ENCODE measurements at places on chromosomes 6 and 20.

DNA sequence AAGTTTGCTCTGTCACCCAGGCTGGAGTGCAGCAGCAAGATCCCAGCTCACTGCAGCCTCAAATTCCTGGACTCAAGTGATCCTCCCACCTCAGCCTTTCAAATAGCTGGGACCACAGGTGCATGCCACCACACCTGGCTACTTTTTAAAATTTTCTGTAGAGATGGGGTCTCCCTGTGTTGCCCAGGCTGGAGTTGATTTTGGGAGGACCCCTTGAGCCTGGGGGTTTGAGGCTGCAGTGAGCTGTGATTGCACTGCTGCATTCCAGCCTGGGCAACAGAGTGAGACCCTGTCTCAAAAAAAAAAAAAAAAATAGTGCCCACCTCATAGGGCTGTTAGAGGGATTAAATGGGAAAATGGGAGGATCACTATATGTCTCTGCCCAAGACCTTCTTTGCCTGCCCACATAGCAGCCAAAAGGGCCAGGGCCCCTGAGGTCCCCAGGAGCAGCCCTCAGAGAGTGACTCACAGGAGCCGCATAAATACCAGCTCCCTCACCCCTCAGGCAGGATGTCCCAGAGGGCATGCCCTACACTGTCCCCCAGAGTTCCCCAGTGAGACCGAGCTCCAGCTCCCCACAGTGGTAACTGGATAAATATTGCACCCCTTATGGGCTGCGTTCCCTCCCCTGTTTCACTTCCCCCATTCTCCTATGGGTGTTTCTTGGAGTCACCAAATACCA lies 11.7 kb upstream of the MDGA1 start:
- DNase-seq = no peak

DNA sequence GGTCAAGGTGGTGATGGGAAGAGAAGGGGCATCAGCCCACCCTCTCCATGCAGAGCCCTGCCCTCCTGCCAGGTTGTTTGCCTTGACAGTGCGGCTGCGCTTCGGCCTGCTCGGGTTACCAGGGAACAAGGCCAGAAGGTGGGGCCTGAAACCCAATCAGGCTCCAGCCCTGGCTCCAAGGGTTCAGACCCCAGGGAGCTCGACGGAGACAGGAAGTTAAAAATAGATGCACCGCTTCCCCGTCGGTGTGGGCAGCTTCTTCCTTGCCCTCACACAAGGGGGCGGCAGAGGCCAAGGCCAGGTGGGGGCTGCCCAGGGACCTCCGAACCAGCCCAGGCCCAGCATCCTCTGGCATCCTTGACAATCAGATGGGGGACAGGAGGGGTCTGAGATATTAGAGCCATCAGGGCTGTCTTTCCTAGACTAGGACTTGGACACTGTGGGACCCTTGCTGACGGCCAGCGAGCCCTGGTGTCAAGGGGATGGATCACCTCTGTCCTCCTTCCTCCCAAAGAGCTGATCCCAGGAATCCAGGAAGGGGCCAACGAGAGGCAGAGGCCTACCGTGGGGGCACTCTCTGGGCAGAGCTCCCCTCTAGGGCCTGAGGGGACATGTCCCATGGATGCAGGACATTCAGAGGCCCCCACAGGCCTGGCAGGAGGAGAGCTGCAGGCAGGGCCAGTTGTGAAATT lies 65.2 kb downstream of the RIPOR3 start:
- peak; percentile 46 for DNase-seq

DNA sequence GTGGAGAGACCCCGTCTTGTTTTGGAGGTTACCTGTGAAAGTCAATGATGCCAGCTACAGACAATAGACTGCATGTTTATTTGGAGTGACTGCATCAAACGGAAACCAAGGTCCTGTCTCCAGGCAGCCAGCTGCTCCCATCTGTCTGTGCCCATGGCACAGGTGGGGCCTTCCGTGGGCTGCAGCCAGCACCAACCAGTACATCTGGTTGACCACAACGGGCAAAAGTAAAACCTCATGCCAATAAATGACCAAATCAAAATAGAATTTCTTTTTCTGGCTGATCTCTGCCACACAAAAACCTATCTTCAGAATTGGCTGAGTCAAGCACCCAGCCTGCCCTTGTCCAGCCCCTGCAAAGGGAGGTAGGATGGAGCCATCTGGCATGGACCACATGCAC lies 33.5 kb downstream of the DLL1 start:
- DNase-seq = no peak

DNA sequence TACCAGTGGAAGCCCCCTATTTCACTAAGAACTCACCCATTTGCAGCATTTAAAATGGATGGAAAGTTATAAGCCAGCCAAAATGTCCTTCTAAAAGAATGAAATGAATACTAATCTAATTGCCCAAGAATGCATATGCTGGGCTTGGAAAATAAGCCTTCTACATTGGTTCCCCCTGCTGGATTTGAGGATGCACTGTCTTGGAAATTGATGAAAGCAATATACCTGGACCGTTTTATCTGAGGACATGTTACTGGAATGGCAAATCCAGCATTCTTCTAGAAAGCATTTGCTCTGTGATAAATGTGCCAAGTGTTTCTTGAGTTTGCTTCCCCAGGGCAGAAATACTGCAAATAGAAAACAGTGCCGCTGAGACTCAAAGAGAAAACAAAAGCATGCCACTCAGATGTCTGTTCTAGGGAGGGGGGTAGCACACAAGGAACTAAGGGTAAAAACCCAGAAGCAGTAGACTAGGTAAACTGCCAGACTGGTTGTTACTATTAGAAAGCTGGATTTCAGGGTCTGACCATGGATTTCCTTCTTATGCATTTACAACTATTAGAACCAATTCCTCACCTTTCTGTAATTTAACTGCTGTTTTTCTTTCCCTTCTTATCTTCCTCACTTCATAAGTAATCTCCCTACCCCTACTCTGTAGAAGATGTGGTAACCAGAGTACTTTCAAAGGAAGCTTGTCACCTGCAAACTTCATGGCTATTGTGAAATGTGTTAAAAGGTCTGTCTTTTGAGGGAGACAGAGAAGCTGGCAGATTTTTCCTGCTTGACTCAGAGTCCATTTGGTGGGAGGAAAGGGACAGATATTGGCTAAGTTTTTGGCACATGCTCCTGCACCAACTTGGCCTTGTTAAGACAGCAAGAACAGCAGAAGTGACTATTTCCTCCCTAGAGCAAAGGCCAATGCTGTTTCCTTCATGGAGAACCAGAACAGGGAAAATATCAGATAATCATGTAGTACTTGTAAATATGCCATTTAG lies 642.6 kb downstream of the KIF16B start:
- peak; percentile 50 for DNase-seq

DNA sequence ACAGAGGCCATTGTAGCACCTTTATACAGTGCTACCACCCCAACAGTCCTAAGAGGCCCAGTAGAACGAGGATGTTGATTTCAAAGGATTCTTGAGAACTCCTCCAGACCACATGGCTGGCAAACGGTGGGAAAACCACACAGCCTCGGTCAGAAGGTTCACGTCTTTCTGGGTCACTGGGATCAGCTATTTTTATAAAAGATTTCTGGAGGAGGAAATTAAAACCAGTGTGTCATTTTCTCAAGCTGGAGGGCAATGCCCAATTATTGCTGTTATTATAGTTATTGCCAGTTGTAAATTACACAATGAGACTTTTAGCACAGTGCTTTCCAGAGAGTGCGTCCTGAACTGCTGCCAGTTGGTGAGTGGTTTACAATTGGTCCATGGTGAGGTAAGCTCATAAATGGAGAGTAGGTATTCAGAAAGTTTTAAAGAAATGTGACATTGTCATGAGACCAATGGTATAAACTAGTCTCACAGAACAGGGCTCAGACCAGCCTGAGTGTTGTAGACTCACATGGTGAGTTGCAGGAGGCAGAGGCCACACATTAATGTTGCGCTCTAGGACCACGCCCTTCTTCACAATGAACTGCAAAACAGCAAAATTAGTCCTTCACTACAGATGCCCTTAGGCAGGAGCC lies 8.4 kb upstream of the PPP1R14C start:
- no peak for DNase-seq

GRCh38 chr6:81900616-81901015 lies 148.1 kb upstream of the TENT5A start:
- DNase-seq = no peak

DNA sequence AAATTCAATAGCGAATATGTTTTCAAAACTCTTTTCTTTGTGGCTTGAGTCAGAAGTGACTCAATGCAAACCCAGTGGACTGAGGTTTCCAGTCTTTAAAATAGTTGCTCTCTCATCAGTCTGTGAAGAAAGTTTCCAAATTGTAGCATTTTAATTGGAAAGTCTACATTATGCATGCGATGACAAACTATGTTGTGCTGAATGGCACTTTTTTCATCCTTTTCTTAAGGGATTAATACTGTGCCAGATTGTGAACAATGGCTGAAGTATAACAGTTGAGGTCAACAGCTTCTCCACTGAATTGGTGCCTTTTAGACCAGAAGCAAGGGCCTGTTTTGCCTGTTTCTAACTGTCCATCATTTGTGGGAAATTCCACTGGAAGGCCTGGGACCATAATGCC lies 377.1 kb downstream of the BTBD9 start:
- DNase-seq = peak; percentile 74

GRCh38 chr6:81981812-81982211 lies 229.3 kb upstream of the TENT5A start:
- peak; percentile 77 for DNase-seq

DNA sequence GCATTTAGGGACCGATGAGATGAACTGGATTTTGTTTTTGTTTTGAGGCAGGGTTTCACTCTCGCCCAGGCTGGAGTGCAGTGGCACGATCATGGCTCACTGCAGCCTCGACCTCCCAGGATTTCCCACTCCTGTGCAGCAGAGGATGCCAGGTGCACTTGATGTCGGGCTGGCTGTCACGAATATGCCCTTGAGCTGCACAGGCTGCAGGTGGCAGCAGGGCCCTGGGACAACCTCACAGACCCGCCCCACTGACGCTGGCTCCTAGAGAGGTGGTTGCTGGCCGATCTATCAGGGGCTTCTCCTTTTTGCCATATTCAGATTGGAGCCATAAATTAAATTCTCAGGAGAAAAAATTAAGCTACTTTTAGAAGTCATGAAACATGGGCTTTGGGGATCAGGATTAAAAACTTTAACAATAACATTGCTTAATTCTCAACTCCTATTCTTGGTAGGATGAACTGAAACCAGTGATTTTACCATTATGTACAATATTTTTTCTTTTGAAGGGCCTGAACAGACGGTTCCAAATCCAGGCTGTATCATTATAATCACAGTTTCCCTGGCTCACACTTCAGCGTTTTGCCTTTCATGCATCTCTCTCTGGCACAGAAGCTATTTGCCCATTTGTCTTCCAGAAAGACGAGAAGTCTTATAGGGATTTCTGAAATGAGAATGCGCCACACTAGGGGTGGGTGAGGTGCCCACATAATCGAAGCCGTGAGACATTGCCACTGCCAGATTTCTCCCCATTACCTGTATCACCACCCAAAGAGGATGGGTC lies 32.4 kb downstream of the NQO2 start:
- no peak for DNase-seq

GRCh38 chr6:71412559-71413140 lies 124.0 kb downstream of the OGFRL1 start:
- no peak for DNase-seq

DNA sequence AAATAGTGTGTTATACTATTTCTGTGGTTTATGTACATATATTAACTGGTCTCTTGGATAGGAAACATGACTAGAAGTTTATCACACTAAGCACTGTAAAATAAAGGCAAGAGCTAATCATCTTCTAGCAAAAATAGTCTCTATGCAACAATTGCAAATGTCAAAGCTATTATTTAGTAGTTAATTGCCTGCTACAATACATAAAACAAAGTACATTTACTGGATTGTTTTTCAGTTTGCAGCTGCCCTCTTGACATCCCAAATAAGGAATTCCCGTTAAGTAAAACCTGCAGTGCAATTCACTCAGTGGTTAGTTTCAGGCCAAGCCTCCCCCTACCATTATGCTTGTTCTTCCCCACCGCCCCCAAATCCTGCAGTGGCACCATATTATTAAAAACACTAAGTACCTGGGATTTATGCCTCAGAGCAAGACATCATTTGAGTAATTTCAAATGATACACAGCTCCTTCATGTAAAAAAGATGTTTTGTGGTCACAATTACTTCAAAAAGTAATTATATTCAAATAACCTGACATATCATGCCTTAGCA lies 1.6 kb upstream of the ATP5F1E start:
- no peak for DNase-seq

DNA sequence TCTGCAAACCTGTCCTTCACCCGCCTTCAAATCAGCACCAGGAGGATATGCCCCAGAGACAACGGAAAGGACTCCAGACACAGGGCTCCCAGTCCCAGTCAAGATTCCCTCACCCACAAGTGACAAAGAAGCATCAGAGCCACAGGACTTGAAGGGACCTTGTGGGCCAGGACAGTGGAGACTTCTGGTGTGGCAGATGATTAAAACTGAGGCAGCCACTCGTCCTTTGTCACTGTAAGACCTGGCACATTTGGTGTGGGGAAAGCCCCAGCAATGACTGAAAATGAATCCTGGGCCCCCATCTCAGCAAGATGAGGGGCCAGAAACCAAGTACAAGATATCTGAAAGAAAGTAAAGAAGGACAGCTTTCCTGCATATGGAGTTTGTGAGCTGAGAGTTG lies 15.6 kb upstream of the GMPR start:
- no peak for DNase-seq

DNA sequence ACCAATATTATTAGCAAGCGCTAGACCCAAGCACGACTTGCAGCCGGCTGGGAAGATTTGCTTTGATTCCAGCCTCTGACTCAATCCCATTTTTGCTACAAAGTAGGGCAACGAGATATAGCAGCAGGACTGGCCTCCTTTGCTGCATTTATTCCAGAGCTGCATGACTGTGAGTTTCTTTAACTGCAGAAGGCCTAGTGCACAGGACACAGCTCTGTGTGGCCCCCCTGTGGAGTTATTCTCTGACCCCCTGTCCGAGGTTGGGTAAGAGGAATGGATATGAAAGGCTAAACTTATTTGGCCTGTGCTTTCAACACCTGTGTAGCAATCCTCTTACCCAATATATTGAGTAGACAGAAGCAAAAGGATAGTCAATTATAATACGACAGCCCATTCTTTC lies 133.3 kb upstream of the SPTLC3 start:
- no peak for DNase-seq

- no peak for DNase-seq
Observed at GRCh38 chr6:92681401-92681800, 738.0 kb downstream of the EPHA7 start.

DNA sequence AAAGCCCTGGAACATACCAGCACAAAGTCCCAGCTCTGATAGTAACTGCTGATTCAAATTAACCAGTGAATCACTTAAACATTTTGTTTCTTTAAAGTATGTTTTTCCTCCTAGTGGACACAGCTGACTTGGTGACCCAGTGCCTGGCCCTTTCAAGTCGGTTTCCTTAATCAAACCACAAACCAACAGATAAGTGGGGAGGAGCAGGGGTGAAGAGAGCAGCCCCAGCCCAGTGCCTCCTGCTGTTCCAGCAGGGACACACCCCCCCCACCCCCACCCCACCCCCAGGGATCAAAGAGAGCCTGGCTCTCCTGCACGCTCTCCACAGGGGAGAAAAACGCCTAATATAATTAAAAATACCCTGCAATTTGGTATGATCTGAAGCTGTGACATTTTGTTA lies 55.4 kb upstream of the TBXT start:
- DNase-seq = no peak

DNA sequence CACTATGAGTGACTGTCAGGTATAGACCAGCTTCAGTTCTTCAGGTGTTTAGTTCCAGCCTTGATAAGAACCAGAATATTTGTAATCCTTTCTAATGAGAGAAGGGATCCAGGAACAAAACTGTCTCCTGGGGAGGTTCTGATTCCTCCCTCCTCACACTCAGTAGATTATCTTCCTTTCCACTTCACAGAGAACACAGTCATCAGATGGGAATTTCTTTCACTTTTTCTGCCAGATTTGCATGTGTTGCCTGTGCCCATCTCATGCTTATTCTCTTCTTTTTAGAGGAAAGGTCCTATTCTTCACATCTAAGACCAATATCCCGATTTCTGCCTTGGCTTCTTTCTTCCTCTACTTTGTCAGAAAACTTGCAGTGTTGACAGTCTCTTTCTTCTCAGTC lies 50.8 kb downstream of the CD109 start:
- peak; percentile 55 for DNase-seq

All from AG10803 (cell line).